ENCODE measurements at places on chromosomes 3 and 15.

GRCh38 chr3:16534640-16535262 lies 21.3 kb upstream of the RFTN1 start:
- no peak for DNase-seq

DNA sequence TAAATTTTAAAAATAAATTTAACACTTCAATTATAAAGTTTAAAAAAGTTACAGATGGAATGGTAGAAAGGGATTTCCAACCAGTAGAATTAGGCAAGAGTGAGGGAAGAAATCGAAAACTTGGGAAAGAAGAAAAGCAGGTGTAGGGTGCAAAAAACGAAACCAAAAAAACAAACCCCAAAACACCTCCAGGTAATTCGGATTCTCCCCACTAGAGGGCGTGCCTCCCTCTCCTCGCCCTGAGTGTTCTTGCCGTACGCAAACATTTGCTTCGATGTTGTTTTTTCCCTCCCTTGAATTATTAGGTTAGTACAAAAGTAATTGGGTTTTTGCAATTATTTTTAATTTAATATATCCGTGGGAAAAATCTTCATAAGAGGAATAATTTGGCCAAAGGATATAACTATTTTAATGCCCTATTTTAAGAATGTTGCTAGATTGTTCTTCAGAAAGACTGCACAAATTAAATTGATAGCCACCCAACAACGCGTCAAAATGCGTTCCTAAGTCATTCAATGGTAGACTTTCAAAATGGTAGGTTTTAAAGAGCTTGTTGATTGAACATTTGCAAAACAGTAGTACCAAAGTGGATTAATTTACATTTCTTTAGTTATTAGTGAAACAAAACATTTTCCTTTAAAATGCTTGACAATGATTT lies 63.7 kb downstream of the SLC30A4 start:
- DNase-seq: peak; percentile 74

DNA sequence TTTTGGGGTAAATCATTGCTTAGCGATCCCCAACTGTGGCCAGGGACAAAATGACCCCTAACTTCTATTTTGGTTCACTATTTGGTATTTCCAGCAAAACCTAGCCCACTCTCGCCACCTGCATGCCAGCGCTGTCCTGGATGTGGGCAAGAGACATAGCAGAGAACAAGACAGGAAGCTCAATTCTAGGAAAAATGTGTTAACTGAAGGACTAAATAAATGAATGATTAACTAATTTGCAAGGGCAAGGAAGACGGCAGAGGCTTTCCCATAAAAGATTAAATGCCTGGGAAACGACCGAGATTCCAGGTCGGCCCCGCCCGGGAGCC lies 408 bp downstream of the NICN1 start:
- DNase-seq: peak; percentile 31

- no peak for DNase-seq
Observed at GRCh38 chr3:81726132-81726531, 35.3 kb downstream of the GBE1 start.

GRCh38 chr3:19702416-19703078 lies 231.5 kb downstream of the EFHB start:
- DNase-seq: no peak

GRCh38 chr3:157865352-157866000 lies 240.7 kb downstream of the SHOX2 start:
- DNase-seq: peak; percentile 57

GRCh38 chr15:29690765-29691475 lies 131.3 kb downstream of the TJP1 start:
- DNase-seq: no peak

- no peak for DNase-seq
Observed at GRCh38 chr3:102182162-102182561, 252.7 kb upstream of the ZPLD1 start.

GRCh38 chr3:133938770-133939462 lies 43.2 kb upstream of the RAB6B start:
- no peak for DNase-seq

GRCh38 chr3:13557926-13558325 lies 9.0 kb downstream of the FBLN2 start:
- no peak for DNase-seq

All from OCI-LY7 (cell line).